NCI-H187 treated with DMSO at 0.1 percent for 48 hours (cell line): ENCODE measurements at places on chromosomes 12 and 14.

- DNase-seq = no peak
These were observed 68.3 kb upstream of the SCN8A start for GRCh38 chr12:51522696-51523095.

GRCh38 chr12:40552868-40553267 lies 139.4 kb upstream of the CNTN1 start:
- no peak for DNase-seq

- no peak for DNase-seq
These were observed 14.3 kb downstream of the EXOC3L4 start for GRCh38 chr14:103108749-103109207.

- no peak for DNase-seq
These were observed 181.6 kb downstream of the CALM1 start for GRCh38 chr14:90578283-90578985.

DNA sequence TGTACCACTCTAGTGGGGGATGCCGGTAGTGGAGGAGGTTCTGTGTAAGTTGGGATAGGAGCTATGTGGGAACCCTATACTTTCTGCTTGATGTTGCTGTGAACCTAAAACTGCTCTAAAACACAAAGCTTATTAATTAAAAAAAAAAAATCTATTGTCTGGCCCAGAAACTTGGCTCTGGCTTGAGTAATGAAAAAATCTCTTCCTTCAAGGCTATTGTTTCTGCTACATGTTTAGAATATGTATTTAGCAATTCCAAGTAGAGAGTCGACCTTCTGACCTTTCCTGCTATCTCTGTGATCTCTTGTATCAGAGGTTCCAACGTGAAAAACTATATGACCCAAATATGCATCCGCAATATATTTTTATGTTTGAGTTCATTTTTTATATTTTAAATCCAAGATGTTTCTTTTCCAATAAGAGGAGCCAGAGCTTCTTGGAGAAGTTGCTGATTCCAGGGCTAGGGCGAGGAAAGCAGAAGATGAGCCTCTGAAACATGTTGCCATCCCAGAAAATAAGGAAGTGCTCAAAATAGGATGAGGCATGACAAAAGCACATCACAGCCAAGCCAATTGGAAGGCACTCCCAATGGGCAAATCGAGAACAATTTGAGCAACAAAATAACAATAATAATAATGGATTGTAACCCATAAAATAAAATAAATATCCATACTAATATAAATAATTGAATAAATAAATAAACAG lies 184.6 kb upstream of the TMEM260 start:
- no peak for DNase-seq

DNA sequence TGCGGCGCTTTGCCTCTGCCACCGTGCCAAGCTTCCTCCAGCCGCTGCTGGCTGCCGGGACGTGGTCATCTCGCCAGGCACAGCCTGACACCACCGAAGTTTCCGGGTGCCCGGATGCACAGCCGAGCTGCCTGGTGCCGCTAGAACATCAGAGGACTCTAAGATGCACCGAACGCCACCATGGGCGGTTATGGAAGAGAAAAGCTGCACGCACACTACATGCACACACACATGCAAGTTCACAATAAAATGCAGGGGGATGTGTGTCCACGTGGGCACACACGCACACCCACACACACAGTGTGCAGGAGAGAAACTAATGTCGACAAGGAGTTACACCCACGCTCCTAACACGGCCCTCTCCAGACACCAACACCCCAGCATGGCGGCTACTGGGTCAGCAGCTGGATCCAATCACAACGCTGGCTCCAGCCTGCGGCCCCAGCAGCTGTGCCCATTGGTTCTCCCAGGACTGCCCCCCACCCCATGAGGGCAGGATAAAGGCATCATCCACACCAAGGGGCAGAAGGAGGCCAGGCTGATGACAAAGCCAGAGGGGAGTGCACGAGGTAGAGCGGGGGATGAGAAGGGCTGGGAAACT lies 82.7 kb downstream of the BCL11B start:
- no peak for DNase-seq

GRCh38 chr14:72574715-72575114 lies 319.2 kb downstream of the DPF3 start:
- DNase-seq = no peak

- no peak for DNase-seq
These were observed 1.6 kb upstream of the ACTR6 start for GRCh38 chr12:100199023-100199346.

GRCh38 chr14:70139384-70139783 lies 49.4 kb downstream of the SLC8A3 start:
- no peak for DNase-seq

- DNase-seq = no peak
These were observed 144.3 kb upstream of the GSC start for GRCh38 chr14:94914191-94914590.

DNA sequence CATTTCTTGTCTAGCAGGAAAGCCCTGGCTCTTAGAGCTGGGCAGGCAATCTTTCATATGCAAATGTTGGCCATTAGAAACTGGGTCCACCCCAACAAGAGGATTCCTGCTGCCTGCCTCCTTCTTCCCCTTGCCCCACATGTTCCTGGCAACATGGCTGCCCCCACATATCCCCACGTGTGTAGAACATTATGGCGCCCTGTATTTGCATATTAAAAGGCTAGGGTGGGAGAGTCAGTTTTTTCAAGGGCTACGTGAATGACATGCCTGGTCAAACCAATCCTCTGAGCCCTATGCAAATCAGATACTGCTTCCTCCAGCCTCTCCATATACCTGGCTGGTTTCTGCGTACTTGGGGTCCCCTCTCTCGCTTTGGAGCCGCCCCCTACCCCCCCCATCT lies 514.0 kb downstream of the FUT8 start:
- DNase-seq = no peak

DNA sequence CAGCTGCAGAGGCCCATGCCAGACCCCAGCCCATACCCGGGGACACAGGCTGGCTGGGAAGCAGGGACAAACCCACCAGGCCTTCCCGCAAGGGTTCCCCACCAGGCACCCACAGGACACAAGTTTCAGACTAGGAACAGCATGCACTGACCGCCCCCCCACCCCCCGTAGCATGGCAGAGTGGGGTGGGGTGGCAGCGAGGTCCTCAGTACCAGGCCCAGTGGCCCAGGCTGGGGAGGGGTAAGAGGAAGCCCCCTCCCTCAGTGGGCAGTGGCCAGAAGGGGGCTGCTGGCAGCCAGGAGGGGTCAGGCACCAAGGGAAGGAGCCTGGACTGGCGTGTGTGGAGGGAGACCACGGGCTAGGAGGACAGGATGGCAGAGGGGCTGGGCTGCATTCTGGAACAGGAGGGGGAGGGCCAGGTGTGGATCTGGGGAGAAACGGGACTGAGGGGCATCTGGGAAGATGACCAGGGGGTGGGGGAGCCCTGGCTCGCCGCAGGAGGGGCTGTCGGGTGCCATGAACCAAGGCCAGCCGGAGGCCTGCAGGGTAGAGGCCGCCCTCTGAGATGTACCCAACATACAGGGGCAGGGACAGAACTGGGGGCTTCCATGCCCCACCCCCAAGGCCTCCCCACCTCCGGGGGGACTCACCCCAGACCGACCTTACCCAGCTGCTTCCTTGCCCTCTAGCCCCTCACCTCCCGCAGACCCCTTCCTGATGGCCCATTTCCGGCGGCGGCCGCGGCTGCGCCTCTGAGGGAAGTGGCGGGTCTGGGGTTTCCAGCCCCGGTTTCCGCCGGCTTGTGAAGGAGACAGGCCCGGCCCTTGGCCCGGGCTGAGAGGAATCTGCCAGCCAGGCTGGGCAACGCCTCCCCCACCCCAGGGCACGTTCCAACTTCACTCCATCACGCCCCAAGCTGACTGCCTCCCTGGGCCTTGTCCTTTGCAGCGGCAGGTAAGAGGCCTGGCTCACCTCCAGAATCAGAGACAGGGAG lies 5.6 kb upstream of the JAG2 start:
- no peak for DNase-seq

DNA sequence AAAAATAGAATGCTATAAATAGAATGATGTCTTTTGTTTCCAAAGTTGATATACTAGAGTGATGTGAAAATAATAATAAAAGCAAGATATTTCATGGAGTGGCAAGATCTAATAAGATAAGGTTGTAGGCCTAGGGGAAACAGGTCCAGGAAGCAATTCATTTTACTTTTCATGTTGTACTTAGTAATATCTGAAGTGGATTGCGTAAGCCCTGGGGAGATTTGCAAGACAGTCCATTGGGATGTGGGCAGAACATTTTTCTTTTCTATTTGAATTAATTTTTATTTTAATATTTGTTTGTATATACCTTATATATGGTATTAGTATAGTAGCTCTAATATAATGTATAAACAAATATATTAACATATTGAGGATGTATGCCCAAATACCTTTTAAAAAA lies 7.5 kb downstream of the NUBPL start:
- no peak for DNase-seq

DNA sequence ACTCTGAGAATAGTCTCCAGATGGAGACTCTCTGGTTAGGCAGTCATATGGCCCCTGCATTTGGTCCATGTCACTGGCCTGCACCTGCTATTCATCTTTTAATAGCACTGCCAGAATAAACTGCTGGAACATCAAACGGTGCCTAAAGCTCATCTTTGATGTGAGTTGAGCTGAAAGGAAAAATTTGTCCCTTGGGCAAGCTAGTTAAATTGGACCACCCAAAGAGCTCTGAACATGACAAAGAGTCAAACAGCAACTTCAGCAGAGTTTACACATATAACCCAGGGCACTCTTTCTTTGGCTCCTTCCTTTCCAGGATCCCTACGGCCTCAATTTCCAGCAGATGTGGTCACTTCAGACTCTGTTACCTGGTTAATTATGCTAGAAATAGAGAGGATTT lies 269.9 kb downstream of the RPL10L start:
- no peak for DNase-seq

GRCh38 chr14:21275261-21275858 lies 4.5 kb upstream of the RPGRIP1 start:
- no peak for DNase-seq

GRCh38 chr12:111471236-111471635 lies 65.5 kb downstream of the SH2B3 start:
- DNase-seq = no peak

DNA sequence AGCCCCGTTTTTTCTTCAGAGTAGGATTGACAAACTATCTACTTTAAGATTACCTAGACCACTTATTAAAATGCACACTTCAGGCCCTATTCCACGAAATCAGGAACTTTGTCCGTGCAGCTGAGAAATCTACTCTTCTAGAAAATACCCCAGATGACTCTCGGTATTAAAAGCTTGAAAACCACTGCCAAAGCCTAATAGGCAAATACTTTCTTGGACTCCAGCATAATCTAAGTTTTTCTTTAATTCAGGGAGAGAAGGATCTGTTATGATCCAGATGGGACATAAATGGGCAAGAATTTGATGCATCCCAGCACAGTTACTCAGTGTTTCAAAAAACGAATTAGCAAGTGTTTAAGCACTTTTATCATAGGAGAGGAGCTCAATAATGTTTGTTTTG lies 94.5 kb downstream of the TMX1 start:
- DNase-seq = no peak

DNA sequence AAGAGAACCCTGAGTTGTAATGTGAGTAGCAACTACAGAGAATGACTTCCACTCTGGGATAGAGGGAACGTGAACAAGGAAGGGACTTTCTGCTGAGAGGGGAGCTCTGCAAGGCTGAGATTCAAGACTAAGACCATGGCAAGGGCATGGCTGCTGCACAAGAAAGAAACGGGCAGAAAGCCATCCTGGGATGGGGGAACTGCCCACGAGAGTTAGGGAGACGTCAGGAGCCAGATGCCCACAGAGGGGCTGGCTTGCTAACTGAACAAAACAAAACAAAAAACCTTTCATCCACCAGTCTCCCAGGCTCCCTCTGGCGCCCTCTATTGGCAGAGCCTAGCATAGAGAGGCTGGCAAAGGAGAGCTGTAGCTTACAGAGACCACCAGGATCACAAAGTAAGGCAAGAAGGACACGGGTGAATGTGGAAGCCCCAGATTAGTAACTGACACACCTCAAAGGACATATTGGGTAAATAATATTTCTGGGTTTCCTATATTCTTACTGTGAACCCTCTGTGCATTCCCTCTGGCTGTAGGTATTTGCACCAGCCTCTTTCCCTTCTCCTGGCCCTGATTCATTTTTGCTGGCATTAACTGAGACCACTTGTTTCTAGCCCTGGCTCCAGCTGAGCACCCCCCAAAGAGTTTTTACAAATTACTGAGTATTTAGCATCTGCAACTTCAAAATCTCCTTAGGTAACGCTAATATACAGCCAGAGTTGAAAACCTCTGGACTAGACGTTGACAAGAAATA lies 338.3 kb downstream of the EMP1 start:
- no peak for DNase-seq

DNA sequence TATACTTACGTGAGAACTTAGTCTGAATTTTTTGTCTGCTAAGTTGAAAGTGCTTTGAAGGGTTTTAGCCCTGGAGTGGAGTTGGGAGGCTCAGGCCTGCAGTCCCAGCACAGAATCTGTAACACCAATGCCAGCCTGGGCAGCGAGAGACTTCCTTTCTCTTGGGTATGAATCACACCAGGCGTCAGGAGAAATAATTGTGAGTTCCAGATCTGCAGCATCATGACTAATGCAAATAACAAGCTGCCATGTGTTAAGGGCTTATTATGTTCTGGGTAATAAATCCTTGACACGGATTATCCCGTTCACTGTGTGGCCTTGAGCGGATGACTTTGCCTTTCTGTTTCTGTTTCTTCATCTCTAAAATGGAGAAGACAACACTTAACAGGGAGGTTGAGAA lies 70.6 kb downstream of the B4GALNT3 start:
- DNase-seq = no peak

DNA sequence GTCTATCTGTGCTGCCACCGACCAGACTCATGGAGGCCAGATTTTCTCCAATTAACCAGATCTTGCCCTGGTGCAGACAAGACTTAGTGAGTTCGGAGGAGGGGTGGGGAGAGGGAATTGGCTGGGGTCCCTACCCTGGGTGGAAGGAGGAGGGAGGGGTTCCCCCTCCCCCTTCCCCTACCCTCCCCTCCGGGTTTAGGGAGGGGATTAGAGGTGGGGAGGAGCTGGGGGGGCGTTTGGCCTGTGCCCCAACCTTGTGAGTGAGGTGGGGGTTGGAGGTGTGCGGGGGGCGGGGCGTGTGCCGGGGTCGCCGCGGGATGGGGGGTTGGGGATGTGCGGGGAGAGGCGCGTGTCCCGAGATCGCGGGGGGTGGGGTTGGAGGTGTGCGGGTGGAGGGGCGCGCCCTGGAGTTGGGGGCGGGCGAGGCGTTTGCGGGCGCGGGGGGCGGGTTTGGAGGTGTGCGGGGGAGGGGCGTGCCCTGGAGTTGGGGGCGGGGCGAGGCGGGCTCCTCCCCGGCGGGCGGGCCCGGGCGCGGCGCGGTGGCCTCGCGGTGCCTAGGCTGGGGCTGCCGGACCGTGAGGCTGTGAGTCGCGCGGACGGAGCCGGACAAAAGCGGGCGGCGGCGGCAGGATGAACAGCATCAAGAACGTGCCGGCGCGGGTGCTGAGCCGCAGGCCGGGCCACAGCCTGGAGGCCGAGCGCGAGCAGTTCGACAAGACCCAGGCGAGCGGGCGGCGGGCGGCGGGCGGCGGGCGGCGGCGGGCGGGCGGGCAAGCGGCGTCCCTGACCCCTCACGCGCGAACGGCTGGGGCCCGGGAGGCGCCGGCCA lies at the start of gene HIP1R:
TSS of gene HIP1R (plus strand) at position 537 of the 829 bp plus-strand sequence. CDS start at position 631, 94 bp downstream.
- DNase-seq = no peak

DNA sequence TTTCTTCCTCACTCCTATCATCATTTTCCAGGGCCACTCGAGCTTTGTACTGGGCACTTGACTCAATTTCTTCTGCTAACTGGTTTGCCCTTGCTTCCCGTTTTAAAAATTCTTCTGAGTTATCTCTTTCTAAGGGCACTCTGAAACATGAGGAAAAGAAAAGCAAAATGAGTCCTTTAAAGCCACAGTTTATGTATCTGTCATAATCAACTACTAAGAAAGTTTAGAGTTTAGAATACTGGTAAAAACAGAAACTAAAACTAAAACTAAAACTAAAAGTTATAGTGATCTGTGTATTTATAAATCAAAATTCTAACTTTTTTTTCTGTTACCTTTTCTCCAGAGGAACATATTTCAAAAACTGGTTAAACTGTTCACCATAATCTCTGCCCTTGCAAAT lies 79.2 kb downstream of the ATXN2 start:
- DNase-seq = no peak
